Urinary bladder (tissue), 4 donors: ENCODE measurements at places on chromosomes 11 and 22. TPM values are rescaled to one million over a fixed set of nuclear protein-coding genes. Genes with fewer than 3 reads are reported as not detected.

Gene GLB1L3
- 0.11 TPM for total RNA-seq

DNA sequence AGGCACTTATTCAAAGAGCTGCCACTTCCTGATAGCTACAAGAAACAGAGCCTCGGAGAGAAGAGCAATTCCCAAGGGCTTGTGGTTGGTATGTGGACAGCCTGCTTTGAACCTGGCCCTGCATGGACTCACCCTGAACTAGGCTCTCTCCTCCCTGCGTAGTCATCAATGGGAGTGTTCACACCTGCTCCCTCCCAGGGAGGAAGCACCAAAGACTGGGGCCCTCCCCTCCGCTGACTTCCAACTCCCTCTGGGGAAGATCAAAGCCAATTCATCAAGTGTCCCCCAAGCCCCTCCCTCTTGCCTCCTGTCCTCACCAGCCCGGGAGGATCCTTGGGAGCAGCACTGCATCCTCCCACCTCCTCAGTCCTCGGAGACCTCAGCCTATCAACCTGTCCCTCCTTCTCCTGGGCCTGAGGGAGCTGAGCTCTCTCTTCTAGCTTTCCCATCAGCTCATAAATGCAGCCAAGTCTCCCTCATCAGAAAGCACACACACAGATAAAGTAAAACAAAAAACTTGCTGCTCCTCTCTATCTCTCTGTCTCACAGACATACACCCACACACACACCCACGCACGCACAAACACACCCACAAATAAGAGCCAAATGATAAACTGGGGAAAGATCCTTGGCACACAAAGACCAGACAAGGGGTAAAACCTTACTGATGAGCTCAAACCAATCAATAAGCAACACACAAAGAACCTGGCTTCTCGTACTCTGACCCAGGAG is 3.3 kb downstream of the A4GALT start:
- no peak for DNase-seq

- no peak for DNase-seq
Measured at GRCh38 chr11:117936973-117937372, 7.8 kb upstream of the TMPRSS13 start.

GRCh38 chr11:18468961-18469360 is 13.3 kb downstream of the LDHAL6A start:
- no peak for DNase-seq

Gene KBTBD4
- 15.4 TPM for total RNA-seq

- DNase-seq: no peak
Measured at GRCh38 chr11:102079625-102080024, 30.6 kb upstream of the YAP1 start.

GRCh38 chr11:57363131-57364080 is 17.5 kb downstream of the PRG3 start:
- DNase-seq: no peak

- no peak for DNase-seq
Measured at GRCh38 chr22:47371263-47372090, 609.0 kb downstream of the TBC1D22A start.

DNA sequence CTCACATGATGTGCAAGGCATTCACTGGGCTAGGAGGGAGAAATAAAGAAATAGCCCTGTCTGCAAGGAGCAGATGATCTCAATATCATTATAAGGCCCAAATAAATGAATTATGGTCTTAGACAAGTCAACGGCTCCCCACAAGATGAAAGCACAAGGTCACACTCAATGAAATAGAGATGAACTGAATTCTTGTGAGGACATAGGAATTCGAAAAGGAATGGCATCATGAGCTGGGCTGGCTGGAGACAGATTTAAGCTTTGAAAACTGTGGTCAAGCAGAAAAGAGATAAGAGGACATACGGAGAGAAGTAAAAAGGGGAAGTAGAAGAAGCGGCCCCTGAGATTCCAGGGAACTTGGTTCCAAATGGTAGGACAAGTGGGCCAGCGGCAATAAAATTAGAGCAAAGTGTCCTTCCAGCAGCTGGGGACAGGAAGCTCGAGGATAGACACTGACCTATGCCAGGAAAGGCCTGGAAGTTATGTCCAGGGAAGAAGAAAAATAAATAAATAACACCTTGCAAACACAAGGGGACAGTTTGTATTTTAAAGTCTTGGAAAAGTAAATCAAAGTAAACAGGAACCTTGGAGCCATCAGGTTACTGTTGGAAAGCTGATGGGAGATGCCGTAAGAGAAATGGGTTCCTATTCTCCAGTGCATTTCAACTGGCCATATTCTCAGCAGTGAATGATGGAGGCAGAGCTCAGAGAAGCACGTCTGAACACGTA is 37.8 kb downstream of the GALNT18 start:
- DNase-seq: no peak

DNA sequence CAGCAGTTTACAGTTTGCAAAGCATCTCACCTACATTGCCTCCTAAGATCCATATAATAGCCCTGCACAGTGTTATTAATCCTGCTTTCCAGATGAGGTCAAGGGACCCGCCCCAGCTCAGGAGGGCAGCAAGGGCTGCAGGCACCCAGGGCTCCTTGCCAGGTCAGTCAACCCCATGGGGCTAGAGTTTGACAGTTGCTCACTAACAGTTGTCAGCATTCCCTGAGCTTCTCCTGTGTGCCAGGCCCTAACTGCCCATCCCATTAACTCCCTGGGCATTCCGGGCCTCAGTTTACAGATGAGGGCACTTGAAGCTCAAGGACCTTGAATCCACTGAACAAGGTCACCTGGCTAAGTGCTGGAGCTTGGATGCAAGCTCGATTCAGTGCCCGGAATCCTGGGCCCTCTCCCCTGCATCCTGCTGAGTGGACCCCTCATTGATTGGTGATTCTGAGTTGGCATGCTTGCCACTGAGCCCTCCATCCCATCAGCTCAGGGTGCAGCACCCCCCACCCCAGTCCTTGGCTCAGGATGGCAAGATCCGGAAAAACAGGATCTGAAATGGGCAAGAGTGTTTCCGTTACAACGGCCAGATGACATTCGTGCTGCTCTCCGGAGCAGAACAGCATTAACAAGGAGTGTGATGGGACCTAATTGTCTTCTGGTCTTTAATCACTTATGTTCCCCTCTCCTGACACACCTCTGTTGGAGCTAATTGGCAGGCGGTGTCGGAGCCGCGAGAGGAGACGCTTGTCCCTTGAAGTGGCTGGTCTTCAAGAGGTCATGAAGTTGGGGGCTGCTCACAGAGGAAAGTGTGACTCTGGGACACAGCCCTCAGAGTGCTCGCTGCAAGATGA is 87.4 kb upstream of the SHISAL1 start:
- DNase-seq: no peak

DNA sequence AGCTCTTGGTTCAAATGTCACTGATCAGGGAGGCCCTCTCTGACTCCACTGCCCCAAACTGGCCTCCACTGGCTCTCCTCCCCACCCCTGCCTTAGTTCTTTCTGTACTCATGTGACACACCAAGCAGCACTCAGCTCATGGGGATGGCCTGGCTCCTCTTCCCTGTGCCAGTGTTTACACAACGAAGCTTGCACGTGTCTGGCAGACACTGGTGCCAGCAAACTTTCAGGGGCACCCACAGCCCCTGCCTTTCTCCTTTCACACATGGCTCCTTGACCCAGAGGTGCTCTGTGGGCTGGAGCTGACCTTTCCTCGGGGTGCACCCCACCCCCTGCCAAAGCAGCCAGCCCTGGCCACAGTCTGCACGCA is 37.6 kb upstream of the PARVG start:
- DNase-seq: no peak

DNA sequence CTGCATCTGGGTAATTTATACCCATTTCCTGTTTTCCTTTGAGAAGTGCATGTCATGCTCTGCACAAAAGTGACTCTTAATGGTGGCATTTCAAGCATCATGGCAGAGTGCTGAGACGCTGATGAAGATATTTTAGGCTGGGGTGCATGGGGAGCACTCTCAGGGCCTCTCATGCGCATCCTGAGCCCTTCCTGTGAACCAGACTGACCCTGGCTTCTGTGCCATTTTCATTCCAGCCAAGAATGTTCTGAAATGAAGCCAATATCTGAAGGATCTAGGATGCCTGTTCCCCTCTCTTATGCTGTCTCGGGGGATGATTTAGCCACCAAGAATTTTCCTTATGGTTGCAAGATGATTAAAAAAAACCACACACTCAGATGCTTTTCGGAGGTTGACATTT is 61.5 kb downstream of the MIAT start:
- DNase-seq: no peak

DNA sequence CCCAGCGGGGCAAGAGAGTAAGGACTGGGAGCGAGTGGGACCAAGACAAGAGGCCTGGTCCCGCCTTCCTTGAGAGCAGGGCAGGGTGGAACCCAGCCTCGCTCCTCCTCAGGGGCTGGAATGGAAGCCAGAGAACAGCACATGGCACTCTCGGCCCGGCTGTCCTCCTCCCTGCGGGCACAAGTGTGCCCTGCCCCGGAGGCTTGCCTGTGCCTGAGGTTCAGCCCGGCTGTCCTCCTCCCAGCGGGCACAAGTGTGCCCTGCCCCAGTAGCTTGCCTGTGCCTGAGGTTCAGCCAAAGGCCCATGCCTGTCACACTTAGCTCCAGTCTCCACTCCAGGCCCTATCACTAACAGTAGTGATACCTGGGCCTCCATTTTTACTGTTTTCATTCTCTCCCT is 24.2 kb downstream of the SULT4A1 start:
- DNase-seq: no peak

DNA sequence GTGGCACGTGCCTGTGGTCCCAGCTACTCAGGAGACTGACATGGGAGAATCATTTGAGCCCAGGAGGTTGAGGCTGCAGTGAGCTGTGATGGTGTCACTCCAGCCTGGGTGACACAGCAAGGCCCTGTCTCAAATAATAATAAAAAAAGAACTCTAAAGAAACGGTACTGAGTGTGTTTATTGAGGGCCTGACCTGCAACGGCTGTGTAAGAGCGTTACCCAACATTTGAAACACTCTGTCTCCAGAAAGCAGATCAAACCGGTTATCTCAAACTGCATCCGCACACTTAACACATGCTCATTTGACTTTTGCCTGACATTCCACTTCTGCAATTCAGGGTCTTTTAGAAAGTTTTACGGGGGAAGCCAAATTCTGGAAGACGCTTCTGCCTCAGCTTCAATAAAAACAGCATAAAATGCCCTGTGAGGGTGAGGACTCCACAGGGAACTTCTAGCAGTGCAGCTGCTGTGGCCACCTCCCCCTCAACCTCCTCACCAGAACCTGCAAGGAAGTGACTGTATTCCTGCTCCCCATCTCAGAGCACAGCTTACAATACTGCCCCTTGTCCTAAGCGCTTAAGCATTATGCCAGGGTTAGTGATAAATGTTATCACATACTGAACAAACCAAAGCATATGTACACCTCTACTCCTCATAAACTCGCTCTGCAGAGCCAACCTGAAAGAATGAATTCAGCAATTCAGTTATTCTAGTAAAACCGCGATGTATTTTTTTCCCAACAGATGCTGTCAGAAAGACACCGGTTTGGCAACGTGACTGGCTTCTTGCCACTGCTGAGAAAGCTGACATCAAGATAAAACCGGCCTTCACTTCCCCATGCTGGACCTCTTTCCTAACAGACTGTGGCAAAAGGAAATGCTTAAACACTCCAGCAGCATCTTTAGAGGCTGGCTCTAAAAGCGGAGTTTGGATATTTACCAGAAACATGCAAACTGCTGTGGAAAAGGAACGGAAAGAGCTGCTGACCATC is 52.2 kb downstream of the PRDM10 start:
- DNase-seq: peak; percentile 50

DNA sequence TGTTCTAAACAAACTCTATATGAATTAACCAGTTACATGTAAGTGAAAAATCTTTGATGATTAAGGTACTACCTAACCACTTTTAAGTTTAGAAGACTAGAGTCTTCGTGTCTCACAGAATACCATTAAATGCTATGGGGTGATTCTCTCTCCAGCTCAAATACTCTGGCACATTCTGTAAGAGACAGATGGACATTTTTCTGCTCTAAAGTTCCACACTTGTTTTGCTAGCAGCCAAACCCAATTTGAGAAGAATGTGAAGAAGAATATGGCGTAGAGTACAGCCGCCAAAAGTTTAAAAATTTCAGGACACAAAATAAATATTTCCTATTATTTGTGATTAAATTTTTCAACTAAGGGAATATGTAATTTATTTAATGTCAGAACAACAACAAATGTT is 339.1 kb downstream of the GUCY1A2 start:
- DNase-seq: no peak

GRCh38 chr11:129249351-129249750 is 57.2 kb upstream of the ARHGAP32 start:
- DNase-seq: no peak

- DNase-seq: no peak
Measured at GRCh38 chr11:90221803-90222458, 918 bp downstream of the CHORDC1 start.

- no peak for DNase-seq
Measured at GRCh38 chr22:35051791-35052190, 14.2 kb upstream of the ISX start.

DNA sequence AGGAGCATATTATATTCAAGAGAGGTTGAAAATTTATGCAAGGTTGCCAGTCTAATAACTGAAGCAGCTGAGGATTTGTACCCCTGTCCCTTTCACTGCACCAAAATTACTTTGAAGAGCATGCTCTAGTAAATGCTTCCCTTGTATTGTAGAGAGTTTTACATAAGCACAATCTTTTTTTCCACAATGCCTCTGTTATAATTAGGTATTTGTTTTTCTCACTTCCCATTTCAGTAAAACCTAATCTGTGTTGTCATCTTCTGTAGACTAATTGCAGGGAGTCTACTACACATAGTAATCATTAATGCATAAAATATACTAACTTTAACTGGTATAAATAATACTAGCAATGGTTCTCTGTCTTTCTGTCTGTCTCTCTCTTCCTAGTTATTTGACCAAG is 718.4 kb upstream of the ANO5 start:
- no peak for DNase-seq

Gene GLB1L2
- 1.5 TPM for total RNA-seq

DNA sequence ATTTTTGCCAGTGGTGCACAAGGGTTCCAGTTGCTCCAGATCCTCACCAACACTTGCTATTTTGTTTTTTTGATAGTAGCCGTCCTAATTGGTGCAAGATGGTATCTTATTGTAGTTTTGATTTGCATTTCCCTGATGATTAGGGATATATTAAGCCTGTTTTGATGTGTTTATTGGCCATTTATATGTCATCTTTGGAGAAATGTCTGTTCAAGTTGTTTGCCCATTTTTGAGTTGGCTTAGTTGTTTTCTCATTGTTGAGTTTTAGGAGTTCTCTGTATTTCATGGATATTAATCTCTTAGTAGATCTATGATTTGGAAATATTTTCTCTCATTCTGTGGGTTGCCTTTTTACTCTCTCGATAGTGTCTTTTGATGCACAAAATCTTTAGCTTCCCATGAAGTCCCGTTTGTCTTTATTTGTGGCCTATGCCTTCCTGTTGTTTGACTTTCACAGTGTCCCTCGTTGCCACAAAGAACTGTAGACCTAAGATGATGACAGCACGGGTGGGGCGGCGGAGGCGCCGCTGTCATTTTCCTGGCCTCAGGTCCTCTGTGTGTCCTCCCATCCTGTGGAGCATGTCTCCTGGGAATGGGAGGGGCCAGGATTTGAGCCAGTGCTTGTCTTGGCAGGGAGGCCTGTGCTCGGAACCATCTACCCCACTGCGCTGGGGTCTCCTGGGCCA is 33.5 kb downstream of the LRP5 start:
- DNase-seq: no peak

- no peak for DNase-seq
Measured at GRCh38 chr11:69814411-69814810, 4.8 kb downstream of the FGF3 start.
